ENCODE measurements at places on chromosomes 7 and 10. TPM values are rescaled to one million over a fixed set of nuclear protein-coding genes. Genes with fewer than 3 reads are reported as not detected.

HABP2 gene
- not detected for total RNA-seq

CALCR gene
- total RNA-seq, result not detected

CCL24 gene
- not detected for total RNA-seq

CPED1 gene
- 32.1 TPM for total RNA-seq

CUZD1 gene
- 5.7 TPM for total RNA-seq

COL1A2 gene
- 362 TPM for total RNA-seq

AGK gene
- total RNA-seq, result 45.9 TPM

PLEKHS1 gene
- not detected for total RNA-seq

GNG11 gene
- 24.3 TPM for total RNA-seq

SEMA3E gene
- 21.9 TPM for total RNA-seq

OPN1SW gene
- total RNA-seq, result not detected

DGKI gene
- total RNA-seq, result 2.0 TPM

MUC3A gene
- not detected for total RNA-seq

AKR1D1 gene
- not detected for total RNA-seq

TFR2 gene
- not detected for total RNA-seq

JCAD gene
- total RNA-seq, result 30.0 TPM

DNA sequence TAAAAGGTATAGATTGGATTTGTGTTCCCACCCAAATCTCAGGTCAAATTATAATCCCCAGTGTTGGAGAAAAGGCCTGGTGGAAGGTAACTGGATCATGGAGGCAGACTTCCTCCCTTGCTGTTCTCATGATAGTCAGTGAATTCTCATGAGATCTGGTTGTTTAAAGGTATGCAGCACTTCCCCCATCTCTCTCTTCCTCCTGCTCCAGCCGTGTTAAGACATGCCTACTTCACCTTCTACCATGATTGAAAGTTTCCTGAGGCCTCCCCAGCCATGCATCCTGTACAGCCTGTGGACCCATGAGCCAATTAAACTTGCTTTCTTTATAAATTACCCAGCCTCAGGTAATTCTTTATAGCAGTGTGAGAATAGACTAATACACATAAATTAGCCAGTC lies 39.1 kb downstream of the HTR7 start:
- no peak for DNase-seq

- no peak for DNase-seq
These were observed 83.1 kb upstream of the IGFBP3 start for GRCh38 chr7:46003896-46004875.

GRCh38 chr7:16905300-16906044 lies 23.7 kb upstream of the AGR3 start:
- no peak for DNase-seq

- DNase-seq, result no peak
These were observed 27.0 kb upstream of the TMEM26 start for GRCh38 chr10:61480208-61480607.

DNA sequence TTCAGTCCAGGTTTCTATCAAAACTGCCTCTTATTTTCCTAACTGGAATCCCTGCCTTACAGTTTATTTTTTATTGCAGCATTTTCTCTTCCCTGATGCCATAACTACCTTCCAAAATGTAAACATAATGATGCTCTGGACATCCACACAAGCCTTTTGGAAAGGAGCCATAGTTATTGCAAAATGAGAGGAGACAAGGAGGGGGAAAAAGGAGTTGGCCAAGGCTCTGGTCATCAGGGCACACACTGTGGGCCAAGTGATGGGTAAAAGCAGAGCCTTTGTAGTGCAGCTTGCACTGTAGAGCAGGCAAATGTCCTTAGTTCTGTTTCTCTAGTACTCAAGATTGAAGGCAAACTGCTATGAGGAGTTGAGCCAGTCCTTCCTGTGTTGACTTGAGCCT lies 289.3 kb upstream of the MTPN start:
- no peak for DNase-seq

DNA sequence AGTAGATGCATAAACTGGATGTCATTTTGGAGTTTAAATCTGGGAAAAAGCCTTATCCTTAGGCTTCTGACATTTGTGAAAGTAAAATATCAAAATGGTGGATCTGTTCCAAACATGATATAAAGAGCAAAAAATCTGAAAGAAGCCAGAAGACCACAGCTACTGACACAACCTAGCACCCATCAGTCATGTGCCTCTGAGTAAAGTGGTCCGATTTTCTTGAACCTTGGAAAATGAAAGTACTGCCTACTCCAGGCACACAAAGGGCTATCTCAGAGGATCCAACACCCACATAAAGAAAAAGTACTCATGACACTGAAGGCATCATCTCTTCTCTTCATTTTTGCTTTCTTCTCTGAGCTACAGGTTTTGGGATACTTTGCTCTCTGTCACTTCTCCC lies 150.7 kb downstream of the KMT2E start:
- DNase-seq, result no peak

DNA sequence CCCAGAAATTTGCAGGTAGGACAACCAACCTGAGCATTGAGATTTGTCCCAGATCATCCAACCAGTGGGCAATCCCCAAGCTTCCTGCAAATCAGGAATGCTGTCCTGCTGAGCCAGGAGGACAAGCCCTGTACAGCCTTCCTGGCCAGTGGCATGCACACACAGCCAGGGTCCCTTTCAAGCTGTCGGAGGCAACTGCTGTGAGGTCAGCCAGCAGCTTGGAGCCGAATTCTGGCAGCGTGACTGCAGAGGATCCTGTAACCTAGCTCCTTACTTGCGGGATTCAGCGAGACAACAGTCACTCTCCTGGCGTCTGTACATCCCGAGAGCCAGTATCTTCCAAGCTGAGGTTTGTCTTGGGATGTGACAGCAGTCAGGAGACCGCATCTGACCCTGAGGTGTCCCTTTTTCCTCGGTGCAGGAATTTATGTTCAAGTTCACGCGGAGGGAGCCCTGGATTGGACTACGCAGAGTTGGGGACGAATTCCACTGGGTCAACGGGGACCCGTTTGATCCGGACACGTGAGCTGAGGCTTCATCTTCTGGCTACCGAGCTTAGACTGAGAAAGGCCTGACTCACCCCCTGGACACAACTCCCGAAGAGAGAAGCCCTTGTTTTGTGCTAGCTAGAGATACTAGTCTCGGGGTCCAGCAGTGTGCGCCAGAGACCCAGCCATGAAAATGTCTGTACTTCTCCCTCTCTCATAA lies 18.3 kb downstream of the CLEC2L start:
- DNase-seq, result no peak

- DNase-seq, result no peak
These were observed 24.5 kb downstream of the SCD start for GRCh38 chr10:100371482-100372027.

- DNase-seq, result no peak
These were observed 30.2 kb downstream of the CHN2 start for GRCh38 chr7:29224726-29225125.

- DNase-seq, result no peak
These were observed 8.9 kb upstream of the SIRT1 start for GRCh38 chr10:67875340-67876238.

DNA sequence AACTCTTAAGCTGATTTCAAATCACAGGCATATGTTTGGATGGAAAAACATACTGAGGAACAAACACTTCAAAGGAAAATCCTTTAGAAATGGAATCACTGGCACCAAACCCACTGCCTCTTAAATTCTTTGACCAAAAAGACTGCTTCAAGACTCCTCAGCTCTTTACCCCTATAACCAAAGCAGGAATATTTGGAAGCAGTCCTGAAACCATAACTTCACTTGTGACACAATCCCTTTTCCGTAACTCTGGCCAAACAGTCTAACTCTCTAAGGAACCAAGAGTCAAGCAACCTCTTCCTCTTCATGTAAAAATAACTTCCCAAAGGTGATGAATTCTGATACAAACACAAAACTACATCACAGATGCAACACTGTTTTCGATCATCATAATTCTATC lies 104.3 kb downstream of the MTERF1 start:
- no peak for DNase-seq

DNA sequence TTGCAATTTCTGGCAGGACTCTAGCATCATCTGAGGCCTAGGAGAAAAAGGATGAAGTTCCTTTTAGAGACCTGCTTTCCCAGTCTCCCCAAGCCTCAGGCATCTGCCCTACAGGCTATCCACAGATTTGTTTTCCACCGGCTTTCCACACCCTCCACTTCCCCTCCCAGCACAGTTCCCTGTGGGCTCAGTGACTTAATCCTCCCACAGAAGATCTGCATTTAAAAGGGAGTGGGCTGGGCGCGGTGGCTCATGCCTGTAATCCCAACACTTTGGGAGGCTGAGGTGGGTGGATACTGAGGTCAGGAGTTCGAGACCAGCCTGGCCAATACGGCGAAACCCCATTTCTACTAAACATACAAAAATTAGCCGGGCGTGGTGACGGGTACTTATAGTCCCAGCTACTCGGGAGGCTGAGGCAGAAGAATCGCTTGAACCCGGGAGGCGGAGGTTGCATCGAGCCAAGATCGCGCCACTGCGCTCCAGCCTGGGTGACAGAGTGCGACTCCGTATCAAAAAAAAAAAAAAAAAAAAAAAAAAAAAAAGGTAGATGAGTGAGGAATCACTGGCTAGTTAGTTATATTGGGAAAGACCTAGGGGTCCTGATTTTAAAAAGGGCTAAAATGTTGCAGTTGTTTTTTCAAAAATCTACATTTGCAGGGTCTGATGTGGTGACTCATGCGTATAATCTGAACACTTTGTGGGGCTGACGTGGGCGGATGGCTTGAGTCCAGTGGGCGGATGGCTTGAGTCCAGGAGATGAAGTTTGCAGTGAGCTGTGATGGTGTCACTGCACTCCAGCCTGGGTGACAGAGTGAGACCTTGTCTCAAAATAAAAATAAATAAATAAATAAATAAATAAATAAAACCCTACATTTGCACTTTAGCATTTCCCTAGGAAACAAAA lies 119.5 kb downstream of the BAMBI start:
- peak; percentile 17 for DNase-seq

DNA sequence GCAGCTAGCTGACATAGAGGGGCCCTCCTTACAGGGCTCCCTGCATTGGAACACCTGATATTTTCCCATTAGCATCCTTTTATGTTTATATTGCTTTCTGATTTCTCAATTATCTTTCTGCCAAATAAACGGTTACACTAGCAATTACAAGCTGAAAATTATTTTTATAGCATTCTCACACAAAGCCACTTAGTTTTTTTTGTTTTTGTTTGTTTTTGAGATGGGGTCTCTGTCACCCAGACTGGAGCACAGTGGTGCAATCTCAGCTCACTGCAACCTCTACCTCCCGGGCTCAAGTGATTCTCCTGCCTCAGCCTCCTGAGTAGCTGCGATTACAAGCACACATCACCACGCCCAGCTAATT lies 9.9 kb upstream of the ZC3HAV1 start:
- no peak for DNase-seq

GRCh38 chr10:927131-927530 lies 4.4 kb downstream of the LARP4B start:
- no peak for DNase-seq

DNA sequence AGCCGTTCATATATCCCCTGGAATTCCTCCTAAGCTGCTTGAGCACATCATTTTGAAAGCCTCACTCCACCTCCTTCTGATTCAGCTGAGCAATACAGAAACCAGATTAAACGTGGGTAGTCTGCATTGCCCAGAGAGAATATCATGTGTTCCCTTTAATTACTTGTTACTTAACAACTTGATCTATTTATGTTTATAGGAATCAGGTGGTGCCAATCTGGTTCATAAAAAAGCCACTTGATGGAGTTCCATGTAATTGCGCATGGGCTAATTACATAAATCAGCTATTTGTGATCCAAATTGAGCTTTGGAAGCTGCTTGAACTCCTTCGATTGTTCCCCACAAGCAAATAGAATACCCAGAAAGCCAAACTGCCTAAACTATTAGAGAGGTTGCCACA lies 114.7 kb upstream of the ADCY1 start:
- DNase-seq, result no peak

- DNase-seq, result no peak
These were observed 14.9 kb upstream of the PON3 start for GRCh38 chr7:95411036-95411435.

- DNase-seq, result no peak
These were observed 11.7 kb downstream of the CASP7 start for GRCh38 chr10:113691381-113691780.

GRCh38 chr7:94810496-94810895 lies 96.9 kb upstream of the PPP1R9A start:
- DNase-seq, result no peak

- DNase-seq, result no peak
These were observed 79.4 kb downstream of the PDGFA start for GRCh38 chr7:440059-440749.

- DNase-seq, result no peak
These were observed 133.5 kb downstream of the ST7 start for GRCh38 chr7:117086788-117087187.

- no peak for DNase-seq
These were observed 60.8 kb upstream of the HABP2 start for GRCh38 chr10:113491967-113492565.

- DNase-seq, result peak; percentile 7
These were observed 99.8 kb downstream of the SND1 start for GRCh38 chr7:127751490-127752448.

Data from tibial nerve (tissue), 4 donors.